SK-N-SH treated with all-trans-retinoic acid at 6 μM for 48 hours (cell line): ENCODE measurements at places on chromosomes 3 and 15.

DNA sequence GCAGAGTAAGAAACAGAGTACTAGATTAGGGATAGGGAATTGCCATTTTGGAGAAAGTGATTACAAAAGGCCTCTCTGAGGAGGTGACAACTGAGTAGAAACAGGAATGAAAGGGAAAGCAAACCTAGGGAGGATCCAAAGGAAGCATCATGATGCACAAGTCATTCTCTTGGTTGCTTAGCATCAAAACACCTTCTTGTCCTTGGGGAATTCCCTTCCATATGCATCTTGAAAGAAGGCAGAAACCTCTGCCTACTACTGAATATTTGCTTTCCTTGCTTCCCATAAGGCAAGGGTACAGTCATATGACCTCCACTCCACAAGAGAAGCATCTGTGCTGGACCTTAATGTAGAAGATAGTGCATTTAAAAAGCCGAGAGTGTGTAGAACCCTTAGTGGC lies 24.1 kb downstream of the GABPB1 start:
- peak; percentile 35; the same call in 2 of the 3 replicates for ATAC-seq

- no peak for ATAC-seq
Observed at GRCh38 chr3:143358793-143359491, 239.4 kb downstream of the CHST2 start.

DNA sequence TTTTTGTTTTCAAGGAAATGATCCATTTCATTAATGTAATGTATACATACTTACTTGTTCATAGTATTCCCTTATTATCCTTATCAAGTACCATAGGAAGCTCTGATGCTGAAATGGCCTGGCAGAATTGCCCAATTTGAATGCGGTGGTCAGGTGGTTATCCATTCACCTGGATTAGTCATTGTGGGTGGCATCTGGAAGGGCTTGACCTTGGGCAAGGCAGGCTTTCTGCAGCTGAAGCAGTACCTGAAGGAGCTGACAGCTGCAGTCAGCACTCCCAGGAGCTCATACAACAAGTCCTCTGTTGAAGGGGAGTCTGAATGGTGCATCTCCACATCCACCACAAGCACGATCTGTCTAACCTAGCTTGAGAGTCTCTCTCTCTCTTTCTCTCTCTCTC lies 12.2 kb upstream of the IQCF5 start:
- no peak for ATAC-seq

DNA sequence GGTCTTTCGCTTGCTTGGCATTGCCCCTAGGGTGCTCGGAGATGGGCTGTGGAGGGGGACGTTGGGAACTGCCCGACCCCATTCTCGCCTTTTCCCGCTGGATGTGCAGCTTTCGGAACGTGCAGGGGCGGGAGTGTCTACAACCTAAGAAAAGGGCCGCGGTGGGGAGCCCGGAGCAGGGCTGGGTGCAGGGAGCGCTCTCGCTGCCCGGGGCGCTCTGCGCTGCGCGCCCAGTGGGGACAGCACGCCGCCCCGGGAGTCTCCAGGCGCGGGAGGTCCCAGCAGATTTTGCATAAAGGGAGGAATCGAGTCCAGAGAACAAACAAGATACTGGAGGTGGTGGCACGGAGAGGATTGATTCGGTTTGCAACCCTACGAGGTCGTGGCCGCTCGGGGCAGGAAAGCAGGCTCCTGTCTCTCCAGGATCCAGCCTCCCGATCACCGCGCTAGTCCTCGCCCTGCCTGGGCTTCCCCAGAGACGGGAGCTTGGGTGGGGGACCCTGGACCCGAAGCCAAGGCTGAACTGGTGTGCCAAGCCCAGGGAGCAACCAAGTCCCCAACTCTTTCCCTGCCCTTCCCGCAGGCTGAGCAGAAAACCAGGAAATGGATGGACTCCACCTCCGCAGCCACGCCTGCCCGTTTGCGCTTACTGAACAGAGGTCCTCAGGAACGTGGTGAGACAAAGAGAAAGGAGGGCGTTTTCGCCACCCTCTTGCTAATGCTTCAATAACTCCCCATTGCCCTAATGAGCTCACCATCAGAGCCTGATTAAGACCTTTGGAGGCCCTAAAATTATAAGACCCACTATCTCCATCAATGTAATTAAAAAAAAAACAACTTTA lies 59.7 kb downstream of the NOX5 start:
- ATAC-seq: peak; percentile 96

DNA sequence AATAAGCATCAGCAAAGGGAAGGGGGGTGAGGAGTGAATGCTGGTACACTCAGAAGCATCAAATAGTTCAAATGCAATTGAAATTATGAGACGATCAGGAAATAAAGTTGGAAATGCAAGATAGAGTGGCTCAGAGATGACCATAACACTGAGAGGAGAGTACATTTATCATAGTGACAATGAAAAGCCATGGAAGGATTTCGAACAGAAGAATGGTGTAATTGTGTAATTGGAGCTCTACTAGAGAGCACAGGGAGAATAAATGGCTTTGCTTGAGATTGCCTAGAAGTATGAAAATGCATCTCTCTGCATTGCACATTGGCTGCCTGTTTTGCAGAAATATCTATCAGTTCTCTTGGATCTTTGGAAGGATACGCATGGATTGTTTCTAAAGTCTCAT lies 163.3 kb downstream of the TP63 start:
- no peak for ATAC-seq

- ATAC-seq: no peak
Observed at GRCh38 chr15:70447928-70448698, 315.2 kb downstream of the UACA start.

GRCh38 chr3:131806736-131807135 lies 228.1 kb downstream of the CPNE4 start:
- ATAC-seq: no peak

- no peak for ATAC-seq
Observed at GRCh38 chr3:3771567-3771966, 27.7 kb upstream of the LRRN1 start.

DNA sequence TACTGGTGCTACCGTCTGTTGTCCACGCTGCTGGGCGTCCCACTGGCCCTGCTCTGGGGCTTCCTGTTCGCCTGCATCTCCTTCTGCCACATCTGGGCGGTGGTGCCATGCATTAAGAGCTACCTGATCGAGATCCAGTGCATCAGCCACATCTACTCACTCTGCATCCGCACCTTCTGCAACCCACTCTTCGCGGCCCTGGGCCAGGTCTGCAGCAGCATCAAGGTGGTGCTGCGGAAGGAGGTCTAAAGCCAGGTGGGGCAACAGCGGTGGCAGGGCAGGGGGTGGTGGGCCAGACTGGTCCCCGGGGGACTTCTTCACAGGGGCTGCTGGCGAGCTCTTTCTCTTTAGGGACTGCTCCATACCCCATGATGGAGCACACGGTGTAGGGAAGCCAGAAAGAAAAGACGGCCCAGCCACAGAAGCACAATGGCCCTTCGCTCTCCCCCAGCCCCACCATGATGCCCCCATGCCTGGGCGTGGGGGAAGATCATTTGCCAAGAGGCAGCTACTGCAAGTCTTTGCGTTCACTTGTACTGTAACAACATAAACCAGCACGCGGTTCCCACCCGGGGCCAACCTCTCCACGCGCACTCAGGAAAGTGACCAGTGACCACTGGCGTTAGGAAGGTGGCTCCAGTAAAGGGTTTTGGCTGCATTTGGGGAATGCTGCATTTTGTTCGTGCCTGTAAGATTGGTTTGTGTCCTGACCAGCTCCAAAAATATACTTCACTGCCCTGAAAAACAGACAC lies 12.2 kb downstream of the CAV3 start:
- no peak for ATAC-seq

- ATAC-seq: no peak; the same call in 2 of the 3 replicates
Observed at GRCh38 chr15:35911052-35911777, 365.2 kb upstream of the DPH6 start.

DNA sequence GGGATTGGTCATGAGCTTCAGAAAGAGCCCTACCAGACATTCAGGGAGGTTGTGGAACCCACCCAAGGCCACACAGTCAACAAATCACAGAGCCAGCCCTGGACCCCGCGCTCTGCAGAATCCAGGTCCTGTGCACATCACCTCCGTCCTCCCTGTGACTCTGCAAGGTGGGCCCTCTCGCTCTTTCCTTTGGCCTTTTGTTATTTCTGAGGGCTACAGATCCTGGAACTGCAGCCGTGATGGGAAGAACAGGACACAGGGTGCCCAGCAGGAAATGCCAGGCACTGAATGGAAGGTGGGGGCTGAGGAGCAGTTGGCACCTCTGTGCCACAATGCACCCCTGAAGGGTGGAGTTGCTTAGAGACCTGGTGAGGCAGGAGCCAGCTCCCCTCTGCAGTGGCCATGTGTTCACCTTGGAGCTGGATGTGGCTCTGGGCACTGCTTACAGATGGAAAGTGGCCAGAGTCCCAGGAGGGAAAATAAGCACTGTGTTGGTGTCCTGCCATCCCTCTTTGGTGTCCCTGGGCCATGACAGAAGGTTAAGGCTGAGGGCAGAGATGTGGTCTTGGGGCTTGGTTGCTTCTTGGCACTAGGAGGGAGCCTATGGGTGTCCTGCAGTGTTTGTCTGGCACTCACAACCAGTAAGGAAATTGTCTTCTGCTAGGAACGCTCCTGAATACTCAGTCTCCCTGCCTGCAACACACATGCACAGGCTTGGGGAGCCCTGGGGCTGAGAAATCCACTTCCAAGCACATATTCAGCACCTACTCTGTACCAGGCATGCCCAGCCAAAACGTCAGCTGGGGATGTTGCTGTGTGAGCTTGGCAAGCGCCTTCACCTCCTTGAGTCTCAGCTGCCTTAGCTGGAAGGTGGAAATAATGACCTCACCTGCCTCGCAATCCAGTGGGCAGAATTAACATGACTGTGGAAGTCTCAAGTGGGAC lies 98.0 kb upstream of the SLC6A6 start:
- no peak for ATAC-seq

GRCh38 chr15:34647569-34648293 lies 64.3 kb upstream of the GOLGA8B start:
- no peak for ATAC-seq

- no peak for ATAC-seq
Observed at GRCh38 chr15:26051761-26052675, 188.9 kb upstream of the ATP10A start.

DNA sequence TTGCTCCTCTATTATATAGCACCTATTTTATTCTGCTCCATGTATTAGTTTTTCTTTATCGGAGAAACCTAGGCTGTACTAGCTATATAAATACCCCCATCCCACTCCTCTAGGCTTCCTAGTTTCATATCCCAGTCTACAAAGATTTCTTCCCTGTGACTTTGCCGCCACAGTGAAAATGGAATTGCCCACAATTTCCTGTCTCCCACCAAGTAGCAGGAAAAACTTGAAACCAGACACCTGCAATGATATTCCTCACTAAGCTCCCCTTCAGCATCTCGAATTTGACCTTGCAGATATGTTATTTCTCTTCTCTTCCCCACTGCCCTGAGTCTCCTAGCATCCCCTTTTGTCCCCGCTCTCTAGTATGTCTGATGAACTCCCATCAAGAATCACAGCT lies 685.8 kb upstream of the CCDC54 start:
- no peak for ATAC-seq

- ATAC-seq: no peak
Observed at GRCh38 chr3:188156056-188156455, 2.1 kb downstream of the LPP start.

DNA sequence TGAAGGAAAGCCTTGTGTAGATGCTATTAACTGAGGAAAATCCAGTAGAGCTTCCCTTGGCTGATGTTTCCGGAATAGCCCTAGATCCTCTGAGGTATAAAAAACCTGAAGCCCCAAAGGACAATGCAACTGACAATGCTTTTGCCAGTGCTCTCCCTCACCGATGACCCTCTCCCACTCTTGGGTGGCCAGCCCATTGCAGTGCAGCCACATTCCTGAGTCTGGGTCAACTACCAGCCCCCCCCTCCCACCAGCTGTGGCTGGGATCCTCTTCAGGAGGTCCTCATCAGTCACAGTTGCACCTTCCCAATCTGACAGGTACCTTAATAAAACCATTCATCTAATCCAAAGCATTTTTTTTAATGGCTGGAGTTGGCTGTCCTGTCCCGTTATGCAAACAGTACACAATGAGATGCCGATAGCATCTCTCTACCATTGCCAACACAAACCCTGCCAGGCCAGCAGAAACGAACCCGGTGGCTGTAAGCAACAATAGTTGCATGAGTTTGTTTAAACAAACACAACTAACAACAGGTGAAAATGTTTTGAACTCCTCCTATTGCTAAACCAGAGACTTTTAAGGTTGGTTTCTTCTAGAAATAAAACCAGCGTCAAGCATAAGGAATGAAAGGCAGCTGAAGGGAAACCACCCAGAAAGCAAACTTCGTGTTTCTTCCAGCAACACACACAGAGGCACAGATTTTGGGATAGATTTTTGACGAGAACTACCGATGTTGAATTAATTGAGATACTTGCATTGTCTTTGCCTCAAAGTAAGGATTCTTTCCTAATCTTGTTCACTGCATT lies 128.3 kb upstream of the ARHGEF3 start:
- no peak for ATAC-seq

GRCh38 chr3:133996251-133996661 lies 33.5 kb downstream of the SLCO2A1 start:
- ATAC-seq: no peak

GRCh38 chr15:36644191-36644896 lies 64.9 kb downstream of the CDIN1 start:
- no peak; the same call in 2 of the 3 replicates for ATAC-seq

DNA sequence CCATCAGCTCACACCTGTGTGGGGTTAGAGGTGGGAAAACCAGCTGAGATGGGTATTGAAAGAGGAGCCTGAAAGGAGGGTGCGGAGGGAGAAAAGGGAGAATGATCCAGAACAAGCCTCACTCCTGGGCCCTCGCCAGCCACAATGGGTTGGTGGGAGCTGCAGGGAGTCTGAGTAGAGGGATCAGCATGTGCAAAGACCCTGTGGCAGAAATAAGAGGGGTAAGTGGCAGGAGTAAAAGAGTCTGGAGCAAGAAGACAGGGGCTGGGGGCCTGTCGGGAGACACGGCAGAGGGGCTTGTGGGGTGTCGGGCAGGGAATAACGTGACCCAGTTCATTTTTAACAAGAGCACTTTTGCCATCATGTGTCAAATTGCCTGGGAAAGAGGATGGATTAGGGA lies 34.0 kb downstream of the CCDC33 start:
- no peak for ATAC-seq

DNA sequence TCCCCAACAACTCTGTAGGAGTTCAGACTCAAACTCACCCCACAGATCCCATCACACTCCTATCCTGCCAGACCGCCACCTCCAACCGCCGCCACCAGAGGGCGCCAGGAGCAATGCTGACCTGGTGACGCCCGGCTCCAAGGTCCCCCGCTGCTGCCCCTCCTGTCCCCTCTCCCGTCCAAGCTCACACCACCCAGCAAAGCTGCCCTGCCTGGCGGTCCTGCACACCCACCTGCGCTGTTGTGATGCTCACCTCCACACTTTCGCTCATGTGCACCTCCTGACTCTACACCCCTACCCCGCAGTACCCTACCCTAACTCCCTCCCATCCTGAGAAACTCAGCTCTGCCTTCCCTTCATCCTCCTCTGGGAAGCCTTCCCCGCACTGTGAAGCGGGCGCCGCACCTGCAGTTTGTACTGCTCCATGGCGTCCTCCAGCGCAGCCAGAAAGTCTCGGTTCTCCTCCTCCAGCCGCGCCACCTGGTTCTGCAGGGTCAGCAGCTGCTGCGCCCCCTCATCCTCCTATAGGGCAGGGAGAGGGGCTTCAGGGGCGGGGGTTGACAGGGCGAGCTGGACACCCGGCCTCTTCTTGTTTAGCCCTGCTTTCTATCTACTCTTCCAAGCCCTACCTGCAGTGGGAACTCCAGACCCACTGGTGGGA lies 7.9 kb downstream of the KIF7 start:
- ATAC-seq: peak; percentile 95
